ENCODE measurements at places on chromosomes 1 and 21.

- DNase-seq: no peak
Observed at GRCh38 chr1:167137332-167137781, 43.5 kb downstream of the STYXL2 start.

- DNase-seq: no peak
Observed at GRCh38 chr1:6041432-6042062, 4.1 kb upstream of the KCNAB2 start.

- DNase-seq: no peak
Observed at GRCh38 chr1:76677416-76678405, 189.6 kb upstream of the ST6GALNAC5 start.

DNA sequence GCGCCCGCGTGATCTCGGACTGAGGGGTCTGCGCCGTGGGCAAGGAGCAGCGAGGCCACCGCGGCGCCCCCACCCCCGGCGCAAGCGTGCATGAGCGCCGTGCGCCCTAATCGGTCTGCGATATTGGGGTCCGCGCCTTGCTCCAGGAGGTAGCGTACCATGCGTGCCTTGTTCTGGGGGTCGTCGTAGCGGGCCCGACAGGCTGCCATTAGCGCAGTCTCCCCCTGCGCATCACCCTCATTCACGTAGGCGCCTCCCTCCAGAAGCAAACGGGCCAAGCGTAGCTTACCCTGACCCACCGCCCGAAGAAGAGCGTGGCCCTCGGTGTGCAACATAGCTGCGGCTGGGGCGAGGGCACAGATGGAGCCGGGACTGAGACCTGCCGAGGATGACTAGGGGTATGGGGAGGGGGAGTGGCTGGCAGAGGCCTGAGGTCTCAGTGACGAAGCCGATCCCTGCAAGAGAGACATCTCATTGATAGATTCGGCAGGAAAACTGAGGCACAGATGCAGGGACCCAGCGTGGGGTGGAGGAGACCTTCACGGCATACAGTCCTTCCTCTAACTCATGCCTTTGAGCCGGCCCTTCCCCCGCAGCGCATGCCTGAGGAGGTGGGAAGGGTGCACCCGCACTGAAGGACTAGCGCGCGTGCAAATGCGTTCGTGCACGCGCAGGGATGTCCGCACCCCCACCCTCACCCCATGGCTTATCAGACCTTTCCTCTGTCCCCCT is 2.8 kb downstream of the ANKRD34A start:
- DNase-seq: no peak

GRCh38 chr1:186443638-186444037 is 17.3 kb downstream of the PDC start:
- no peak for DNase-seq

DNA sequence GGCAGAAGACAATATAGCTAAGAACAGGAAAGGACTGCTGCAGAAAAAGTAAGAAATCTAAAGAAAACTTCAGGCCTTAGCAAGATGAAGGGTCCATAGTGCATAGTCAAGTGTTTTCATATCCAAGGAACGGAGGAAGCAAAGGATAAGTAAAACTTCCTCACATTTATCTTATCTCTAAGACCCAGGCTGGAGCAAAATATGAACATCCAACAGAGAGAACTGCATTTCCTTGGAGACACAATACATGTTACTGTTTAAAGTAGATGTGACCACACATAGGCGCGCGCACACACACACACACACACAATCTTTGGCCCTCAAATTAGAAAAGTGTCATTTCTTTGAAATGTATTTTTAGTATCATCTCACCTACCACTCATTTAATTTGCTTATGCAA is 66.7 kb downstream of the TTLL7 start:
- DNase-seq: no peak

- no peak for DNase-seq
Observed at GRCh38 chr1:223813645-223814044, 32.1 kb downstream of the TP53BP2 start.

GRCh38 chr1:91038582-91038981 is 16.7 kb upstream of the ZNF644 start:
- no peak for DNase-seq

GRCh38 chr1:156664767-156665411 is 12.3 kb downstream of the NES start:
- no peak for DNase-seq

DNA sequence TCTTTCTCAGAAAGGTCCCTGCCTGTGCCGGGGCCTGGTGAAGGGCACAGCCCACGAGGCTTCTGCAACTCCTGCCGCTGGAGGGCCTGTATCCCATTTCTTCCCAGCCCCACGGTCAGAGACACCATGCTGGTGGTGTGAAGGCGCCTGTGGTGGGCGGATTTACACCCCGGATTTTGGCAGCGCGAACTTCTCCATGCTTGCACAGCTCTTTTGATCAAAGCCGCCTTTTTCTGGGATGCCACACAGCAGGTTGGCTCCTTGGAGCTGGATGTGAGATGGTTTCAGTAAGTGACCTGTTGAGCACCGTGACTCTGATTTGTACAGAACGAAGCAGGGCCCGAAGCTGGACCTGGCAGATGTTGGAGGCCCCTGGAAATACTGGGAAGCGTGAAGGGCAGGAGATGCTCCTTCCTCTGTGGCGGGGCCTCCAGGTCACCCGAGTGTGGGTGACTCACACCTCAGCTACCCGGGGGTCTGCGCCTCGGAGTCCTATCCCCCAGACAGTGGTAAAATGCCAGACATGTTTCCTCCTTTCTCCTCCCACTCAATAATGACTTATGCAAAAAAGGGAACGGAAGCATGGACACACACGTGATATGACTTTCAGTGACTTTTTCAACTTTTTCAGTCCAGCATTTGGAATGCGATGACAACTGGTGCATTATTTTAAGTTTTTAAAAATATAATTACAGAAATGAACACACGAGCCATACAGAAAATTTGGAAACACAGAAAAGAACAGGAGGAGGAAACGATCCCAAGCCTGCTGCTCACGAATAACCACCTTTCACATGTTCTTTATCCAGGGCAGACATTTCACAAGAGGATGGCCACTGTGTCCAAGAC is 9.0 kb downstream of the UMODL1 start:
- DNase-seq: no peak

All from NCI-H1694 (cell line).